ENCODE measurements at places on chromosomes 11 and 22. TPM values are rescaled to one million over a fixed set of nuclear protein-coding genes. Genes with fewer than 3 reads are reported as not detected.

GRCh38 chr11:59804061-59804460 lies 6.5 kb downstream of the MRPL16 start:
- no peak for DNase-seq

DNA sequence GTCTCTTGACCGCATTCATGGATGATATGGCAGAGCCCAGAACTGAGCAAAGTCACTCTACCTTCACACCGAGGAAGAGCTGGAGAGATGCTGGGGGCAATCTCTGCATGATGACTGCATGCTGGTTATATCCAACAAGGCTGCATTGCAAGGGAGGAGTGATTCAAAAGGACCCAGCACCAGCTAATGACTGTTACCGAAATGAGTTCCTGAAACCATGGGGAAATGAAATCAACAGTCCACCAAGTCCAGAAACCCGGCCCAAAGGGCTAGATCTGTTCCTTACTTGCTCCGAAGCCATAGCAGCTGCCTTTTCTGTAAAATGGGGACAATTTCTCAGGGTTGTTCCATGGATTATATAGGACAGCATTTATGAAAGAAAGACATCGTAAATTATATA lies 1.2 kb upstream of the SMIM35 start:
- DNase-seq: no peak

- DNase-seq: no peak
Observed at GRCh38 chr22:33803371-33804282, 116.6 kb downstream of the LARGE1 start.

DNA sequence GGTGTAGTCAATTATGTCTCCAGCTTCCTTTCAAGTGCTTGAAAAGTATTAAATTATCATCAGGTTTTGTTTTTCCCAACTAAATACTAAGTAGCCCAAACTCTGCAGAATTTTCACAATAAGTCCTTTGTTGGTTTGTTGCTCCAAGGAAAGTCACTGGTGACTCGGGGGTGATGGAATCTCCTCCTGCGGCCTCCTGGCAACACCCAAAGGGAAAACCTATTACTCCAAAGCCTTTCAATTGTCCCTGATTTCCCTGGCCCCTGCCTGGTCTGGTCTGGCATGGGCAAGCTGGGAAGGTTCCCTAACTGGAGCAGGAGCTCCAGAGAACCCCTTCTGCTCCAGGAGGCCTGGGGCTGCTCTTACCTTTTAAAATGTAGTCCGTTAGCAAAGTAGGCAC lies 47.9 kb downstream of the FEZ1 start:
- DNase-seq: no peak

GRCh38 chr11:2699185-2699530 lies 636 bp downstream of the KCNQ1OT1 start:
- DNase-seq: peak; percentile 69

The BLID gene
- not detected for total RNA-seq

DNA sequence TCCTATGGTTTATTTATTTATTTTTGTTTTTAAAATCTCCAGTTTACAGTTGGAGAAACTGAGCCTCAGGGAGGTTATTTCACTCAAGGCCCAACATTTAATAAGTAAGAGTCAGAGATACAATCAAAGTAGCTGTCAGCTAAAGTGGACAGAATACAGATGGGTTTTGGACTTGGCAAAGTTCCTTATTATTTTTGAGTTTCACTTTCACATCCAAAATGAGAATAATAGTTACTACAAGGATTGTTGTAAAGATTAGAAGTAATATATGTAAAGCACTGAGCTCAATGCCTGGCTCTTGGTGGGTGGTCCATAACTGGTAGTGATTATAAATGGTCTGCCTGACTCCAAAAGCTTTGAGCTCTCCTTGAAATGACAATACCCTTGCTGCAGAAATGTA lies 87.5 kb upstream of the SESN3 start:
- no peak for DNase-seq

DNA sequence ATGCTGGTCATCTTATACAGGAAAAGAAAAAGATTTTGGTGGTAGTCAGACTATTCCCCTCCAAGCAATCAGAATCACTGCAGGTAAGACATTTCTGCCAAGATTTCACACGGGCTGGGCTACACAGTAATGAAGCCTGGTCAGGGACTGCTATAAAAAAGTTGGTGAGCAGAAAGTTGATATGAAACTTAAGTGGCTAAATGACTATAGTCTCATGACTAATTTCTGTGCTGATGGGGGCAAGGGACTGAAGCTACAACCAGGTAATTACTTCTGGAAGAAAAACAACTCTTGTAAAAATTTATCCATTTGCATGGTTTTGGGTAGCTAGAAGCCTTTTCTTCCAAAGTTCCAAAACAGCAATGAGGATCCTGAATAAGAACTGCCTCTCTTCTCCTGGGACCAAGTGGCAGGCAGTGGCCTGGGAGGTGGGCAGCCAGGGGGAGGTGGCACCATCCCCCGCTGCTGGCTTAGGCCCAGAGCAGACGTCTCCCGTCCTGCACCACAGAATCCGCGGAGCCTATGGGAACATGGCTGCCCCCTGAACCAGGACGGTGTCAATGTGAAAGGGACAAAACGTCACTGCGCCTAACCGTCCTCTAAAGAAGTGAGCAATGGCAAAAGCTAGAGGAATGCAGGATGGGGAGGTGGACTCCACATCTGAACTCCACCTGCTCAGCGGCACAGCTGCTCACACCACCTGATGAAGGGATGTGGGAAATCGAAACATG lies 122.6 kb upstream of the LMO1 start:
- peak; percentile 53 for DNase-seq

- DNase-seq: no peak
Observed at GRCh38 chr11:104731890-104732289, 166.4 kb downstream of the CASP12 start.

DNA sequence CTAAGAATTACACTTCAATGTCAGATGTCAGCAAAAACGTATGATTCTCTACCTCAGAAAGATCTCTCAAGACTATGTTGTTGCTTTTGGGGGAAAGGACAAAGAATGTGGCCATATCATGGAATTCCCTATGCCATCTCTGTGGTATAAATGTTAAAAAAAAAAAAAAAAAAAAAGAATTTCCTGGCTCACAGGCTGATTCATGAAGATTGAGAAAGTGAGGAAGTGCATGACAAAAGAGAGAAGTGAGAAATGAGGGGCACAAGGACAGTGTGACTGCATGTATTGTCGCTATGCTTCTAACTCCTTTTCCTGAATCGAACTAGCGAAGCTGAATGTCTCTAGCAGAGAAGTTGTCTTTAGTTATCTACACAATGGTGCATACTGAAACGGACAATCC lies 80.6 kb upstream of the CARD18 start:
- DNase-seq: no peak

DNA sequence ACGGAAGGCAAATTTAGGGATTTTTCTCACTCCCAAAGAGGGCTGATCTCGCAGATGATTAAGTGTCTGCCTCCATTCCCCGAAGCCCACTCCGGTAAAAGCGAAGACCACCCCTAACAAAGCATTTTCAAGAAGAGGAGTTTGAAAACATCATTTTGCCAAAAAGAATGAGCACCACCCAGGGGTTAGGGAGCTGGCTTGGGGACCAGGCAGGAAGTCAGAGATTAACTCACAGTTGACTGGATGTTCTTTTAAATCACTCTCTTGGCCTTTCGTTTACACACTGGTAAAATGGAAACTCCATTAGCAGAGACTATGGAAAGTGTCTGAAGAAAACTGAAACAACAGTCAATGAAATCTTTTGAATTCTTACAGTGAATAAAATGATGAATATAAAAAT lies 7.9 kb upstream of the TRIM44 start:
- no peak for DNase-seq

The NFAM1 gene
- total RNA-seq: 3.1 TPM

DNA sequence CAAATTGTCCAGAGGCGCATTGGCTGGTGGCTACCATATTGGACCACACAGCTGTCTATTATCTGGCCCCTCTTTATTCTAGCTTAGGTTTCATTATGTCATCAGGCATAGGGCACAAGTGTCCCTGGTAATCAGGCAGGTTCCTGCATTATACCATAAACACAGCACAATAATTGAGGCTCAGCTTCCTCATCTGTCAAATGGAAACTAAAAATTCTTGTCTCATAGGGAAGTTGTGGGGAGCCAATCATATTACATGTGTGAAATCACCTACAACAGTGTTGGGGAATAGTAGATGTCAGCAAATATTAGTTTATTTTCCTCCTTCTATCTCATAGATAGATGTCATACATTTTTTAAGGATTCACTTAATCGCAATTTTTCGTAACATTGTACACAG lies 231.0 kb upstream of the SORL1-AS1 start:
- no peak for DNase-seq

DNA sequence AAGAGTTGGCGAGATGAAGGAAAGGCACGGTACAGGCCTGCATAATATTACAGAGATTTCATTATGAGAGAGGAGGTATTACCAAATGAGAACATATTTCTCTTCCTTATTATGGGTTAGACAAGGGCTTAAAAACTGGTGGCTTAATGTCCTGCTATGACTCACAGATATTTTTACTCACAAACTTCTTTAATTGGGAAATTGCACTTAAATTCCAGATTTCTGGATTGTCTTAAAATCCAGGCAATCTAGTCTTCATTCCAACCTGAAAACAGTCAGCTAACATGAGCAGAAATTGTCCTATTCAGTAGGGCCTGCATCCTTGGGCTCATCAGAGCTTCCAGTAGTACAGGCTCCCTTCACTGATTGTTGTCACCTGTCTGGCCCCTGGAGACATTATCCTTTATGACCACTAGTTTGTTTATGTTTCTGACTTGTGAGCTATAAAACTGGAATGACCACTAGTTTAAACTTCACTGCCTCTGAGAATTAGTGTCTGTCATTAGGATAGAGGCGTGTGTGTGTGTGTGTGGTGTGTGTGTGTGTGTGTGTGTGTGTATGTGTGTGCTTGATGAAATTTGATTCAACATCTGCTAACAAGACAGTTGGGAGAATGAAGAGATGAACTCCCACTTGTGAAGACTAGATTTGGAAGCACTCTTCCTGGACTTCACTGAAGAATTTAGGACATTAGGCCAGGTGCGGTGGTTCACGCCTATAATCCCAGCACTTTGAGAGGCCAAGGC lies 25.1 kb downstream of the DBX1 start:
- no peak for DNase-seq

DNA sequence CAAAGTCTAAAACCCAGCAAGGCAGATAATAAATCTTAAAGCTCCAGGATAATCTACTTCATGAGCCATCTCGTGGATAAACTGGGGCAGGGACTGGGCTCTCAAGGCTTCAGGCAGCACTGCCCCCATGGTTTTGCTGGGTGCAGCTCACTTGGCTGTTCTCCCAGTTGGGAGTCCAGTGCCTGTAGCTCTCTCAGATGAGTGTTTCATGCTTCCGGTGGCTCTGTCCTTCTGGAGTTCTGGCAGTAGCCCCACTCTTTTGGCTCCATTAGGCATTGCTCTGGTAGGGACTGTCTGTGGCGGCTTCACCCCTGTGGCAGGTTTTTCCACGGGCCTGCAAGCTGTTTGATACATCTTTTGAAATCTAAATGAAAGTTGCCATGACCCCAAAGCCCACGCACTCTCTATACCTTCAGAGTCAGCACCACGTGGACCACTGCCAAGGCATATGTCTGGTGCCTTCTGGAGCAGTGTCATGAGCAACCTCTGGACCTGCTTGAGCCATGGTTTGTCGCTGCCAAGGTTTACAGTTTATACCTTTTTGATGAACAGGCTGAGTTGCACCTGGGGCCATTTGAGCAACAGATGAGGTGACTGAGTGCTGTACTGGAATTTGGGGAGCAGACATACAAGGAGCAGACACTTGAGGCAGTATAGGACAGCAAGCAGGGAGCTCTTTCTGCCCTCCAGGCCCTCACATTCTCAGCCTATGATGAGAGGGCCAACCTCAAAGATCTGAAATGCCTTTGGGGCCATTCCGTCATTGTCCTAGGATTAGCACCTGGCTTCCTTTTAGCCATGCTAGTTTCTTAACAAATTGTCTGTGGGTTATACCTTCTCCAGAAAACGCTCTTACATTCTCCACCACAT lies 48.6 kb downstream of the MTNR1B start:
- DNase-seq: no peak

The HEPHL1 gene
- 15.2 TPM for total RNA-seq

DNA sequence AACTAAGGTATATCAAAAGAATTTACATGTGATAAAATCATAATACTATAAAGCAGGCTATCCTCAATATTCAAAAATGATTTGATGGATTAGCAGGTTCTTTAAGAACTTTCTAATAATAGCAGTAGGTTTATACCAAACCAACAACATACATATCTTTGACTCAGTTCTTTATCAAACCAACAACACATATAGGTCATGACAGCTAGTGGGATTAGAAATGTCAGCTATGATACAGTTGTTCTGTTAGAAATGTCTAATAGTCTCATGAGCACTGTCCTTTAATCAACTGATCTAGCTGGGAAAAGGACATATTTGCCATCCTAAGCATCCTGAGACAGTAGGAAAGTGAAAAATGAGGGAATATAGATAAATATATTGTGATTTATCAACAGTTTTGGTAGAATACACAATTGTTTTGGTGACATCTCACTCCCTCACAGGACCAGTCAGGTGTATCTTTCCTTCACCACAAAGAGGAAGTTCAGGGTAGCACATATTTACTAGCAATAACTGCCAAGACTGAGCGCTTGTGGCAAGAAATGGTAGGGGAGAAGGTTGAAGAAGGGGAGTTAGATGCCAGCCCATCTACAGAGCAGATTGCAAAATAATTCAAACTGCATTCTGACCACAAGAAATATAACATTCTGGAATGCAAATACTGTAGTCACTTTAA lies 90.8 kb upstream of the APOA1 start:
- no peak for DNase-seq

The MRPL21 gene
- 41.2 TPM for total RNA-seq

The CBLIF gene
- total RNA-seq: not detected

DNA sequence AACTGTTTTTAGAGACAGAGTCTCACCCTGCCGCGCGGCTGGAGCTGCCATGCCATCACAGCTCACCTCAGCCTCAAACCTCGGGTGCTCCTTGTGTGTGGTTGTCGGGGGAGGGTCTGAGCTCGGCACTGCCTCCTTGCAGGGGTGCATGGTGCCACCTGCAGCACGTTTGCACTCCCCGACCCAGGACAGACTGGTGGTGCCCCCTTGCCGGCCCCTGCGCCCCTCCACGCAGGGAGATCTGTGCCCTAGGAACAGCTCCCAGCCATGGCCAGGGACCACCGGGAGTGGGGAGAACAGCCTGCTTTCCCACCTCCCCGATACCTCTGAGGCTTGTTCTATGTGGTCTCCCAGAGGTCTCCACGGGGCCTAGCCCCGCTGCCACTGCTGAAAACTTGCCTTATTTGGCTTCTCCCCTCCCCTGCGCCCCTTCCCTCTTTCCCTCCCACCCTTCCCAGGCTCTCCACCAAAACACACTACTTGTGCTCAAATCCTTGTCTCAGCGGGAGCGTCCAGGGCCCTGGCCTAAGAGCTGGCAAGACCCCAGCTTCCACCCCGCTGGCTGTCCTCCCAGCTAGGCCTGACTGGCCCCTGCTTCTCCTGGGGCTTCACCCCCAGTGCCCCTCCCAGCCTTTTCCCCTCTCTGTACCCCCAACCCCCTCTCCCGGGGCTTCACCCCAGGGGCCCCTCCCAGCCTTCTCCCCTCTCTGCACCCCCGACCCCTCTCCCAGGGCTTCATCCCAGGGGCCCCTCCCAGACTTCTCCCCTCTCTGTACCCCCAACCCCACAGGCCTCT lies 13.4 kb upstream of the TPCN2 start:
- DNase-seq: no peak

The ARFIP2 gene
- 66.3 TPM for total RNA-seq

Measured in suprapubic skin (tissue), 4 donors.